ENCODE measurements at places on chromosomes 4 and X.
A peak's percentile ranks its signal among the peaks of the same experiment; 100 is the strongest.

- no peak for DNase-seq
Measured at GRCh38 chrX:26511589-26512363, 295.8 kb downstream of the MAGEB5 start.

- peak; percentile 47 for DNase-seq
Measured at GRCh38 chr4:54482529-54483200, 175.1 kb upstream of the KIT start.

DNA sequence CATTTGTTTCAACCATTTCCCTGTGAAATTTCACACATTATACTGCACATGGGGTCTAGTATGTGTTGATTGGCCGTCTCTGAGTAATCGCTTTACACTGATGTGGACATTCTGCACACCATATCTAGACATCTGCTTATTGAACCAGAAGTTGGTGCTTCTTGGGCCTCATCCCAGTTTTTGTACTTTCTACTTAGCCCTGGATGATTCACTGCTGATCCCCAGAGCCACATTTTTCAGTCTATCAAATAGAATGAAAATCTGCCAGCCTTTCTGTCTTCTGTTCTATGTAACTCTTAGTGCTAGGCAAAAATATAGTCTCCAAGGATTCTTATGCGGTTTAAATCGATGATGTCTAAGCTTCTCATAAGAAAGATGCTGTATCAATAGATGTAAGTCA, 40.5 kb upstream of the RELL1 start:
- DNase-seq, result no peak

GRCh38 chr4:97396605-97397004, 746.7 kb downstream of the STPG2 start:
- no peak for DNase-seq

DNA sequence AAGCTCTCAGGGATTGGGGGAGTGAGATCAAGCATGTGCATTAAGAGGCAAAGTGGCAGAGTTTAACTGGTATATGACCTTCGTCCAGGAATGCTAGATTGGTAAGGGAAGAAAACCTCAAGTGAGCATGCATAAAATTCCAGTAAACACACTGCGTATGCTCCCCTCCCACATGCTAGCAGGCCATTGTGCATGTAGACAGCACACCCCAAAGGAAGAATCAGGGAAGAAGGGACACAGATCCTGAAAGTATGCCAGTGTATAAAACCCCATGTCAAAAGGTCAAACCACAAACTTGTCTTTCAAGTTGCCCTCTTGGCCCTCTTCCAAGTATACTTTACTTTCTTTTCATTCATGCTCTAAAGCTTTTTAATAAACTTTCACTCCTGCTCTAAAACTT, 405.2 kb upstream of the CNKSR2 start:
- DNase-seq, result peak; percentile 32

DNA sequence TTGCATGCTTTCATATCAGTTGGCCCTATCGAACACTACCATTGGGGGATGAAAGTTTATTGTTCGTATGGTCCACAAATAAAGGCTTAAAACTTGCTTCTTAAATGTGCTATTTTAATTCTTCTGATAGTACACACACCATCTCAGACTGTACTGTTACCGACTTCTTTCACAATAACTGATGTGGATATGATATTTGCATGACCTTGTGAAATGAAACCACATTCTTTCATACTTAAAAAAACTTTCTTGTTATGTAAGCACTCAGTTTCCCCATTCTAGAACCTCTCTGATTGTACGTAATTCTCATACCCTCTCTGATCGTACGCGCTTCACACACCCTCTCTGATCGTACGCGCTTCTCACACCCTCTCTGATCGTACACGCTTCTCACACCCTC, 12.0 kb upstream of the WDR19 start:
- no peak for DNase-seq

GRCh38 chr4:8916906-8917305, 45.3 kb upstream of the HMX1 start:
- no peak for DNase-seq

DNA sequence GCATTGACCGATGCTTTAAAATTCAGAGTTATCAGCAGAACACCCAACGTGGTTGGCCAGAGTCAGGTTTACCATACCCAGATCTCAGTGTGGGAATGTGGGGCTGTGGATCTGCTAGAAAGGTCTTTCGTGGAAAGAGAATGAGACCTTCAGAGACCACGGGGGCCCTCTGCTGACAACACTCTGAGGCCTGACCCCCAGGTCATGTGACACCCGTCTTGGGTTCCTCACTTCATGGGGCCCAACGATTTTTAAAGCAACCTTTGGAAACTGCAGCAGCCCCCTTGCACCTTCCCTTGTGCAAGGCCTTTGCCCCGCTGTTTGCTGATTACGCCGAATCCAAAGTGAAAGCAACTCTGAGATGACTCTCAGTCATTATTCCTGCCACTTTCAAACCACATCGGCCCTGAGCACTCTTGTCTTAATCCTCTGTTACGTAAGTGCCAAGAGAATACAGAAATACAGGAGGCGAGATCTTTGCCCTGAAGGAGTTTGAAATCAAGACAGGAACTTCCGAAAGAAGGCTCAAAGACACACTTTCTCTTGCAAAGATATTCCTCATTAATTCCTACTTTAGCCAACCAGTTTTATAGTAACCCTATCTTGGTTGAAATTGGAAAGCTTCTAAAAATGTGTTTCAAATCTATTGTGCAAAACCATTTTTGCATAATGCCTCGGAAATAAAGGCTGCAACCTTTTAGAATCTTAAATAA, 88.3 kb downstream of the EVC2 start:
- no peak for DNase-seq

DNA sequence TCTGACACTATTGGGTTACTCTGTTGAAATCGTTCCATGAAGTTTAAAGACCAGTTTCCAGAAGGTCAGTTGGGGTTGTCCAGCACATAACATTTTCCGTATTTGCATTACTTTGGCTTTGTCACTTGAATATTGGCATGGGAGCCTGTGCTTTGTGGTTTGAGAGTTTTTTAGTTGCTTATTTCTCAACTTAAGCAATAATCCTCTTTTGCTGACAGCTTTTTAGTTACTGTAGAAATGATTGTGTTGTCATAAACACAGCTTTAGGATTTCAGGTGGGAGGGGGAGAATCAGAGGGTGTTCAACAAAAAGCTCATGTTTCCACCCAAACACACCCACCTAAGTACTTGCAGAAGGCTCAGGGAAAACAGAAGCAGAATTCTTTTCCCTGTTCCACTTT, 210.7 kb upstream of the TLL1 start:
- no peak for DNase-seq

DNA sequence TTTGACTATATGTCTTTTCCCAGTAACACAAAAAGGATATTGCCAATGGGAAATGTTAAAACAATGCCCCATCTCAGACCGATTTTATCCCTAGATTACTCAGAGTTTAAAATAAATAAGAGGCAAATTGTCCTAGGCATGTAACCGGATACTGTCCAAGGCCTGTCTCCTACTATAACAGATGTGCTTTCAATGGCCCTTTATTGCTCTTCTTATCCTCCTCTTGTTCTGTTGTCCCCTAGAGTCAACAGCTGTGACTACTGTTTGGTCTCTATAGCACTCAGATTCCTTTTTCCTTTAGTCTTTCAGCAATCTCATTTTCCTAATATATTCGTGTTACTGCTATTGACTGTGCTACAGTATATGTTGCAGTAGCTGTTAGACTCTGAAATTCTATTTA, 66.8 kb upstream of the PLS3 start:
- DNase-seq, result no peak

- DNase-seq, result no peak
Measured at GRCh38 chr4:56627985-56628384, 53.1 kb downstream of the HOPX start.

- no peak for DNase-seq
Measured at GRCh38 chrX:54825716-54826438, 18.3 kb downstream of the MAGED2 start.

- DNase-seq, result peak; percentile 93
Measured at GRCh38 chrX:1391707-1392375, at the start of gene SLC25A6. TSS of gene SLC25A6 (minus strand) at chrX:1392113. CDS start at chrX:1392009, 104 bp downstream.

GRCh38 chr4:19171832-19172231, 1079.9 kb upstream of the SLIT2 start:
- no peak for DNase-seq

- DNase-seq, result no peak
Measured at GRCh38 chr4:123943976-123944375, 547.4 kb downstream of the SPRY1 start.

DNA sequence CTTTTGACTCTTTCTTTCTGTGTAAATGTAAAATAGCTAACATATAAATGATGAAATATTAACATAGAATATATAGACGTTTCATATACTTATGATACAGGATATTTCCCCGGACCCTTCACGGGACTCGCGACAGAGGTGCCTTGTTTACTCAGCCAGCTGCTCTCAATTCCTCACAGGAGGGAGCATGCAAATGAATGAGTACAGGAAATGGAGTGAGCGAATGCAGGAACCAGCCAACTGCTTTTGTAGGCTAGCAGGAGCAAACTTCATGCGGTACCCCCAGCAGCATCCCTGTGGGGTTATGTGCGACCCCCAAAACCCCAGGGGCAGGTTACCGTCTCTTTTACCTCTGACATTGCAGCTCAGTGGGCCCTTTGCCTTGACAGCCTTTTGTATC, 110.3 kb upstream of the PDHA2 start:
- DNase-seq, result no peak

GRCh38 chr4:156971676-156972378, at the start of gene PDGFC:
TSS of gene PDGFC (minus strand) at chr4:156971799. CDS start at chr4:156970903, 896 bp downstream.
- peak; percentile 90 for DNase-seq

All from Caki2 (cell line).